T1000 (cell line): ENCODE measurements at places on chromosomes 3 and 15.
A peak's percentile ranks its signal among the peaks of the same experiment; 100 is the strongest.

- peak; percentile 23 for DNase-seq
These were observed 20.2 kb upstream of the SLC6A20 start for GRCh38 chr3:45816544-45816943.

DNA sequence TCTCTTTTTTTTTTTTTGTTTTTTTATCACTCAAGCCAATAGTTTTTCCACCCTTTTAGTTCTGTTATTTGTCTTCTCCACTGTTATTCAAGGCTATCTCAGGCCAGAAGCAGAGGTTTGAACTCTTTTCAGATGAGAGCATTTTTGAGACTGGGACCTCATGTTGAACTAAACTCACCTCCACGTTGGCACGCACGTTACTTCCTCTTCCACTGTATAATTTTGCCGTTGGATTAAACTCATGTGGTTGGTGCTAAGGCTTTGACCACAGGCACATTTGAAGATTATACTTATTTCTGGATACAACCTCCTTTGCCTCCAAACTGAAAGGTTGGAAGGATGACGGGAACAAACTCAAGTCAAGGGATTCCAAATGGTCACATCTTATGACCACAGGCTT is 501.3 kb upstream of the TPRG1 start:
- no peak for DNase-seq

GRCh38 chr15:70437882-70438451 is 325.4 kb downstream of the UACA start:
- peak; percentile 32 for DNase-seq

DNA sequence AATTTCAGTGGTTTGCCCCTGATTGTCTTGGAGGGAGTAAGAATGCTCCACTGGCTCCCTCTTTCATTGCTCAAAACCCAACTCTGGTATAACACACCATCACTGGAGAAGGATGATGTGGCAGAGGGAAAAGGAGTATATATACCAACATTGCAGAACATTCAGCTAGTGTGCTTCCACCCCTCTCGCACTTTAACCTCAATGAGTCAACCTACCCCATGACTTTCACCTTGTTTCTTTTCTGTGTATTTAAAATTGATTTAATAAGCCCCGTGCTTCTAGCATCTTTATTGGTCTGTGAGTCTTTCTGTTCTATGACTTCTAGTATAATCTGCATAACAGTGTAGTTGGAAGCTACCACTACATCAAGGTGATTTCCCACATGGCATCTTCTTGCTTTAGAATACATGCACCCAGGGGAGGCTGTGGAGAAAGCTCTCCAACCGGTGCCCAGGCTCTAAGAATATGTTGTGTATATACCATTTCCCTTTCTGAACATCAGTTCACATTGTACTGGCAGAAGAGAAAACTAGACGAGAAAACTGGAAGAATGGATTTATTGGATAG is 595.1 kb upstream of the TGFBR2 start:
- no peak for DNase-seq

- no peak for DNase-seq
These were observed 31.8 kb upstream of the ANP32A start for GRCh38 chr15:68852461-68852860.

- no peak for DNase-seq
These were observed 174.4 kb downstream of the SI start for GRCh38 chr3:164903820-164904451.

DNA sequence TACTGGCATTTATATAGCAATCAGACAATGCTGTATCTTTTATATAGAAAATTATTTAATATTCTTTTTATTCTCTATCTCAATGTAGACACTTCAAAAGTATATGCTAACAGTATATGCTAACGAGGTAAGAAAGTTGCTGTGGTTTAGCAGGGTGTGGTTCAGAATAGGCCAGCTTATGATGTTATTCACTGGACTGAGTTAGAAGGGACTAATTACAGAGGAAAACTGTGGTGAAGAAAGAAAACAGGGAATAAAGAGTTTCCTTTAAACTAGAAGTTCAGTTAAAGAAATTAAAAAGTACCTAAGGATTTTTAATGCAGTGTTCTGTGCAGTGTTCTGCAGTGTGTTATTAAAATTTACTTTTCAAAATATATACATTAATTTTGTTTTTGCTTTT is 59.4 kb downstream of the MYO9A start:
- DNase-seq: no peak

GRCh38 chr15:64619880-64620839 is 155.2 kb downstream of the RBPMS2 start:
- DNase-seq: no peak

DNA sequence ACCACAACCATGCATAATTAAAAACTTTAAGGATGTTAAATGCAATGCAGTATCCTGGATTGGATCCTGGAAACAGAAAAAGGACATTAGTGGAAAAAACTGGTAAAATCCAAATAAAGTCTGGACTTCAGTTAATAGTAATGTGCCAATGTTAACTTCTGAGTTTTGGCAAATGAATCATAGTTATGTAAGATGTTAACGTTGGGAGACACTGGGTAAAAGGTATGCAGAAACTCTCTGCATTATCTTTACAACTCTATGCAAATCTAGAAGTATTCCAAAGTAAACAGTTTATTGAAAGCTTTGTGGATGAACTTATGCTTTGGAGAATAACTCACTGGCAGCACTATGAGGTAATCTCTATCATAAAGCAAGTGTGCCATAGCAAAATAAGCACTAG is 357.4 kb downstream of the RORA start:
- DNase-seq: no peak

DNA sequence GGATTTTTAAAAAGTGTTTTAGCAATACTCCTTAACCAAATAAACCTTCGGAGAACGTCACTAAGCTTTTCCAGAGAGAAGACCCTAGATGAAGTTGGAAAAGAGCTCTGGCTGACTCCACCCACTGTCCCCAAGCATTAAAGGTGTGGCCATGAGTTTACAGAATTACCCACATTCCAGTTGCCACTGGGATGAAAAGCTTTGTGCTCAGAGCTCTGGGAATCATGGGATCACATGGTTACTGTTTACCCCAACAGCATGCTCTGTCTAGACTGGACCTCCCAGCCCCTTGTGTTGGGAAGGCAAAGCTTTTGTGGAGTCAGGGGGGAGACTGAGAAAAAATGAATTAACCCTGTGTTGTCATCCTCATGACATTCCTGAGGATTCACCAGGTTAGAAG is 55.3 kb downstream of the CCK start:
- no peak for DNase-seq

DNA sequence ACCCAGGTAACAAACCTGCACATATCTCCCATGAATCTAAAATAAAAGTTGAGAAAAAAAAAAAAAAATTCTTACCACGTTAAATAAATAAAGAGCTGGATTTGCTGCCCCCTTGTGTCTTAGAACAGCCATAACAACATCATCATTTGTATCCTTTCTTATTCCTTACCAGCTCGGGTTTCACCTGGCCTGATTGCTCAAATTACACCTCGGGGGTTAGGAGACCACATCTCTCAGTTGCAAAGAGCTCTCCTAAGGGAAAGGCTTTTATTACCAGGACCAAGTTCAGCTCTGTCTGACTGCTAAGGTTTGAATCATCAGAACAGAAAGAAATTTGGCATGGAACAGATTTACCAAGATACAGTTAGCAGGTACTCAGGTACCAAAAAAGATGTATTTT is 25.8 kb upstream of the RPL39L start:
- DNase-seq: no peak

DNA sequence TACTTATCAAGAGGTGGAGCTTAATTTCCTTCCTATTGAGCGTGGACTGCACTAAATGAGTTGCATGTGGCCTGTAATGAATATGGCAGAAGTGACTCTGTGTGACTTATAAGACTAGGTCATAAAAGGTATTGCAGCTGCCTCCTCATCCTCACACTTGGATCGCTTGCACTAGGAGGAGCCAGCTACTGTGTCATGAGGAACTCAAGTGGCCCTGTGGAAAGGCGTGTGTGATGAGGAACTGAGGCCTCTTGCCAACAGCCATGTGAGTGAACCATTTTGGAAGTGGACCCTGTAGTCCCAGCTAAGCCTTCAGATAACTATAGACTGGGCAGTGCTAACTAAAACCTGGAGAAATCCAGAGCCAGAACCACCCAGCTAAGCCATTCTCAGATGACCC is 7.1 kb upstream of the SLC30A4 start:
- DNase-seq: no peak

- no peak for DNase-seq
These were observed 3.1 kb downstream of the PLXNA1 start for GRCh38 chr3:126986001-126986400.

- DNase-seq: no peak
These were observed 110.5 kb downstream of the EPHB1 start for GRCh38 chr3:134905647-134905935.

DNA sequence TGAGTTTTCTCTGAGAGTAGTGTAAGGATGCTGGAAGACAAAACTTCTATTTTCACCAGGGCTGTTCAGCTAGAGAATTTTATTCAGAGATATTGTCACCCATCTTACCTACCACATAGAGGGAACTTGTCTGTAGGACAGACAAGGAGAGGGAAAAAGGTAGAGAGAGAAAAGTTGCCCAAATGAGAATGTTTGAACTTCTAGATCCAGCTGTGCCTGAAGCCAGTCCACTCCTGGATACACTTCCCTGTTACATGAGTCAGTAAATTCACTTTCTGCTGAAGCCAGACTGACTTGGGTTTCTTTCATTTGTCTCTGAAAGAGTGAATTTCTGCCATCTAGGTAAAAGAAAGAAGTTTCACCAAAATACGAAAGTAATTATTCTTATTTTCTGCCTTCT is 27.2 kb upstream of the KCNMB3 start:
- DNase-seq: no peak

DNA sequence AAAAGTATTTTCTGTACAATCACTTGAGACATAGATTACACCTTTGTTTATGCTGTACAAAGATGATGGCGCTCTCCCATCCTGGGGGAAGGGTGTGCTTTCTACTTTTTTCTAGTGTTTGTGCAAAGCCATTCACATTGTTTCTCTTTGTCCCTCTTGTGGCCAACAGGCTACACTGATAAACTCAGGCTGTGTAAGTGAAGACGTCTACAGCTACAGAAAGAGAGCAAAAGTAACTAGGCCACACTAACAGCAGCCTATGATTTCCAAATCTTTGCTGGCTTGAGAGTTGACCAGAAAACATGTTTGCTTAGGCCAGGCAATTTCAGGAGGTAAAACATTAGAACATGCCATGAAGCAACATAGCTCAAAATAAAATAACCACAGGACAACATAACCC is 75.1 kb downstream of the FOXB1 start:
- no peak for DNase-seq

DNA sequence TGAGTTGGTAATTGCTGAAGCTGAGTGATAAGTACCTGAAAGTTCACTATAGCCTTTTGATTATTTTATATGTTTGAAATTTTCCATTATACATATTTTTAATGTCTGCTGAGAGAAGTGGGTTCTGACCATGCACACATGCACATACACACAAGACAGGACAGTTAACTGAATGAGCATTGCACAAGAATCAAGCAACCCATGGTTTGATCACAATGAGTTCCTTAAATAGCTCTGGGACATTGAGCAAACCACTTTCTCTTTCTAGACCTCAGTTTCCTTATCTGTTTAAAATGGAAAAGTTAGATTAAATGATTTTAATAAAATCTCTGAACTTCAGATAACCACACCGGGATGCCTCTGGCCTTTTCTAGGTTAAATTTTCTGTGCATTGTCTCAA is 26.7 kb downstream of the SNTN start:
- no peak for DNase-seq

- DNase-seq: no peak
These were observed 26.1 kb upstream of the ZCWPW2 start for GRCh38 chr3:28322464-28322863.

DNA sequence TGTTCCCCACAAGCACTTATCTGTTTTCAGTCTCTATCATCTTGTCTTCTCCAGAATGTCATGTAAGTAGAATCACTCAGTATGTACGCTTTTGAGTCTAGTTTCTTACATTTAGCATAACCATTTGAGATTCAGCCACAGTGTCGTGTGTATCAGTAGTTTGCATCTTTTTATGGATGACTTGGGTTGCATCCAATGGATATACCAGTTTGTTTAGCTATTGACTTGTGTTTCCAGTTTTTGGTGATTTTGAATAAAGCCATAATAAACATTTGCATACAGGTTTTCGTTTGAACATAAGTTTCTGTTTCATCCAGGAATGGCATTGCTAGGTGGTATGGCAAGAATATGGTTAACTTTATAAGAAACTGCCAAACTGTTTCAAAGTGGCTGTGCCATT is 12.1 kb downstream of the GRIP2 start:
- no peak for DNase-seq

DNA sequence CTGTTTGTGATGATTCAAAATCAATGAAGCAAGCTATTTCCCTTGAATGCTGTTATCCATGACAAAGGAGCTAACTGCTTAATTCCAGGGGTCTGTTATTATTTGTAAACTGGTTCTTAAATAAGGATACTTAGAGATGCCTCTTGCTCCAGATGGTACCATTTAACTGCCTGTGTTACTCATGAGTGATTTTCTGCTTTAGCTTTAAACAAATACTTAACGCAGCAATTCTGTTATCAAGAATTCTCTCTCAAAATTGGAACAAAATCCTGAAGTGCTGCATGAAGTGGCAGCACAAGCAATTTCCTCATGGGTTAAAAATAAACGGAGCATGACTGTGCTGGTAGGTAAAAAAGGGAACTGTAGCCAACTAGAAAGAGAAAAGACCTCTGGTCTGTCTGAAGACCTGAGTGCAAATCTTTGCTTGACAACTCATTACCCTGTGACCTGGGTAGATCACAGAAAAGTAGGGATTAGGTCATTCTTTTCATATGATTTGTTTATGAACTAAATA is 62.5 kb upstream of the GBE1 start:
- no peak for DNase-seq

DNA sequence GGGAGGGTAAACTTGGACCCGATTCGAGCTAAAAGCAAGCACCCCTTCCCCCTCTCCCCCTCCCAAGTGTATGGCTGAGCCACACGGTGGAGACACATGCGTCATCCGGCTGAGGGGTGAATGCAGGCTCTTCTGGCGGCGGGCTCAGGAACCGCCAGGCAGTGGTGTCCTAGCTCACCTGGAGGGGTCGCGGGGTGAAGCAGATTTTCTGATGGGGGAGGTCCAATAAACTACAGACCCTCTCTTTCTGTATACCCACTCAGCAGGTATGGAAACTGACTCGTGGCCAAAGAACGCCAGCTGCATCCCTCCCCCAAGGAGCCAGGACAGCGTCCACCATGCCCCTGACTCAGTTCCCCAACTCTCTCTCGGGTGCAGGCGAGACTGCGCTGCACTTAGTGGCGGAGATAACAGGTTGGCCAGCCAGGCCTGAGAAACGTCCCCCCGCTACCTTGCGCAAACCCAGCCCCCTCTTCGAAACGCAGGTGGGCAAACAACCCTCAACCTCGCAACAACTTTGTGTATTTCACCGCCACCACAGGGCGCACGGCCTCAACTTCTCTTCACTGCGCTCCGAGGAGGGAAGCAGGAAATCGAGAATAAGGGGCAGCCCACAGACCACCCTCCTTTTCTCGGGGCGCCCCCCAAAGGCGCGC is 1.3 kb downstream of the MAGI1 start:
- no peak for DNase-seq

GRCh38 chr3:149547413-149547812 is 72.9 kb downstream of the TM4SF4 start:
- no peak for DNase-seq
